ENCODE measurements at places on chromosomes 4 and X. TPM values are rescaled to one million over a fixed set of nuclear protein-coding genes. Genes with fewer than 3 reads are reported as not detected.

DNA sequence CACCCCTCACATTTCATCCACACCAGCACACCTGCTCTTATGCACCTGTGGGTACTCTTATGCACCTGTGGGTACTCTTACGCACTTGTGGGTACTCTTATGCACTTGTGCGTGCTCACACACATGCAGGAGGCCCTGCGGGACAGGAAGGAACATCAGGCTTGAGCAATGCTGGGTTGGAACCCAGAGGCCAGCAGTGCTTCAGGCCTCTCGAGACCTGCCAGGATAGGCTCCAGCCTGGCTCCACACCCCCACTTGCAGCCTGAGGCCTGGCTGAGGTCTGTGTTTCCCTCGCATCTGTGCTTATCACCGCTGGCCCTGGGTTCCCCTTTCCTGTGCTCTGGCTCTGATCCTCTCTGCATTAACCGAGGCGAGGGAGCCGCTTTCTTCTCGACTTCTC lies 34.7 kb downstream of the SORCS2 start:
- no peak overlapping the region for H3K27ac ChIP-seq
- H3K4me1 ChIP-seq, result no peaks in the 10 kb centered on the region
- no peak overlapping the region for H3K4me3 ChIP-seq
- H3K27me3 ChIP-seq, result peaks cover under 1% of the 10 kb centered on the region

DNA sequence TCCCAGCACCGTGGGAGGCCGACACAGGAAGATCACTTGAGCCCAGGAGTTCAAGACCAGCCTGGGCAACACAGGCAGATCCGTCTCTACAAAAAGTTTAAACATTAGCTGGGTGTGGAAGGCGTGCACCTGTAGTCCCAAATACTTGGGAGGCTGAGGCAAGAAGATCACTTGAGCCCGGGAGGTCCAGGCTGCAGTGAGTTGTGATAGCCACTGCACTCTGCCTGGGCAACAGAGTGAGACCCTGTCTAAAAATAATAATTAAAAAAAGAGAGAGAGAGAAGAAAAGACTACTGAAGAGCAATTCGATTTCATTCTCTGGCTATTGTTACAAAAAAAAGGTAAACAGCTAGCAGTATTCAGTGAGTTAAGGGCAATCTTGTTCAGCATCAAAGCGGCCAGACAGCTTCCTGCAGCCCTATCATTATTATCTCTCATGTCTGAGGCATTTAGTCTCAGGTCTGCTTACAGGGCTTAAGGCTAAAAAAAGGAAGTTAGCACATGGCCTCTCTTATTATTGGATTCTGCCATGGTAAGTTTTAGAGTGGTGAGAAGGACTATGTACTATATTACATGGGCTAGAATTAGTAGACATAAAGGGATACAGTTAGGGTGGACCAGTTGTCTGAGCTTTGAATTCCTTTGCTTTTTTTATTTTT lies 37.9 kb downstream of the ARHGEF6 start:
- no peak overlapping the region for H3K4me3 ChIP-seq
- H3K27ac ChIP-seq, result no peak overlapping the region
- H3K27me3 ChIP-seq, result no peaks in the 10 kb centered on the region
- H3K4me1 ChIP-seq, result peaks cover 6% of the 10 kb centered on the region

SHROOM4 gene
- total RNA-seq, result 8.3 TPM

DNA sequence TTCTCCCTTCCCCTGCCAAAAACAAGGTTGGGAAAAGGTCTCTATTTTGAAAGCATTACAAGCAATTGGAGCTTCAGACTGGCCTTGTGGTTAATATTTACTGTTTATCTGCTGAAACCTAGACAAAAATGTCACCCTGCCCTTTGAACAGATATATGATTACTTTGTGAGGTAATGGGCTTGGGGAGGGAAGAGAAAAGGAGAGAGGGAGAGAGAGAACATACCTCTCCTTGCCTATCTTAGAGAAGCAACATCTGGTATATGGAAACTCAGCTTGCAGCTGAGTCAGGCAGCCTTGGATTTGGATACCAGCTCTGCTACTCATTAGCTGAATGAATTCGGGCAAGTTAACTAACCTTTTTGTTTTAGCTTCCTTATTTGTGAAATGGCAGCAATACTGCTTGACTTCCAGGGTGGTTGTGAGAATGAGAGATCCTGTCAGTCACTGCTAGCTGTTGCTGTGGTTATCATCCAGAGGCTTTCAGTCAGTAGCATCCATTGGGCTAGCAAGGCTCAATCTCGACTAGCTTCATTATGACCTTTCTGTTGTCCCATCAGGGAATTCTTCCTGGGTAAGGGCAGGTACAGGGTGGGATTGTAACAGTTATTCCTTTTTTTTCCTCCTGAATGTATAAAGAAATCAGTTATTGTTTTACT lies 41.1 kb downstream of the ZFX start:
- H3K27ac ChIP-seq, result no peak overlapping the region
- no peaks in the 10 kb centered on the region for H3K27me3 ChIP-seq
- peaks cover 17% of the 10 kb centered on the region for H3K36me3 ChIP-seq
- no peak for DNase-seq
- H3K4me1 ChIP-seq, result peaks cover 21% of the 10 kb centered on the region
- H3K4me3 ChIP-seq, result no peak overlapping the region

DNA sequence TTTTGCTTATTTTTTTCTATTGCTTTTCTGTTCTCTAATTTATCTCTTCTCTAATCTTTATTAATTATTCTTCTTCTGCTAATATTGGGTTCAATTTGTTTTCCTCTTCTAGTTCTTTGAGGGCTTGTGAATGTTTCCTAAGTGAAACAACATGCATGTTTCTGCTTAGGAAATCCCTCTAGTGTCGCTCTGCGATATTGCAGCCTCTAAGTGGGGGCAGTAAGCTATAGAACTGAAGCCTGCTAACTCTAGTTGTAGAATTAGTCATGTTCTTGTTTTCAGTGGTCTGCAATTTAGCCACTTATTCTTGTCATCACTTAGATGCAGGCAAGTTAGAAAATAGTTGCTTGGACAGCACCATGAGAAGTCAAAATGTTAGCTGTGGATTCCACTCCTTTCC lies 222.6 kb downstream of the SPIN4 start:
- H3K27me3 ChIP-seq, result no peaks in the 10 kb centered on the region
- H3K27ac ChIP-seq, result no peak overlapping the region
- DNase-seq, result no peak

- no peak overlapping the region for H3K4me3 ChIP-seq
- no peaks in the 10 kb centered on the region for H3K36me3 ChIP-seq
- H3K27me3 ChIP-seq, result no peaks in the 10 kb centered on the region
- H3K27ac ChIP-seq, result no peak overlapping the region
Measured at GRCh38 chr4:14916554-14917297, 85.6 kb upstream of the CPEB2 start.

DNA sequence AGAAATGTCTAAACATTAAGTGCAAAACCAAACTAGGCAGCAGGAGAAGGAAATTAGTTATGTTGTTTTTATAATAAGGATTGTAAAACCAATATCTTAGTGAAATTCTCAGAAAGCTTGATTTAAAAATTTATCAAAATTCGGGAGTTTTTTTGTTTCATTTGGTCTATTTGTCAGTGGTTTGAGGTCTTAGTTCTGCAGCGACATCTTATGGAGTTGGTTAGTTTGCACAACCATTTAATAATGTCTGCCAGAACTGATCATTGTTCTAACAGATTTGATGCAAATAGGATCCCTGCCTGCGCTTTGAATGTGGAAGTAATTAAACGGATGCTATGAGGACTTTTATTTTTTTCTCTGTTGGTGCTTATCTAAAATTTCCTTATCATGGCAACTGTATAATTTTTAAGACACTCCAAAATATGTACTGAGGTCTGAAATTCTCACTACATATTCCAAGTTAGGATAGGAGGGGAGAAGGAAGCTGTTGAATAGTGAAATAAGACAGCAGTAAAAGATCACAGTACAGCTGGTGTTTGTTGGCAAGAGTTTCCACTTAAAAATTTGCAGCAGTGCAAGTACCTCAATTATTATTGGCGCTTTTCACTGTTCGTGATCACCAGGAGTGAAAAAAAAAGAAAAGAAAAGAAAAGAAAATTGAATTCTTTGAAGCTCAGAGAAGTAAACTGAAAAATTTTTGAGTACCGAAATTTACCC lies 2521.4 kb downstream of the ARAP2 start:
- no peak overlapping the region for H3K4me3 ChIP-seq
- no peaks in the 10 kb centered on the region for H3K27me3 ChIP-seq
- no peaks in the 10 kb centered on the region for H3K36me3 ChIP-seq

- H3K4me1 ChIP-seq, result no peaks in the 10 kb centered on the region
- DNase-seq, result no peak
- no peaks in the 10 kb centered on the region for H3K27me3 ChIP-seq
- no peak overlapping the region for H3K4me3 ChIP-seq
Measured at GRCh38 chr4:68476191-68476590, 28.9 kb downstream of the TMPRSS11E start.

DNA sequence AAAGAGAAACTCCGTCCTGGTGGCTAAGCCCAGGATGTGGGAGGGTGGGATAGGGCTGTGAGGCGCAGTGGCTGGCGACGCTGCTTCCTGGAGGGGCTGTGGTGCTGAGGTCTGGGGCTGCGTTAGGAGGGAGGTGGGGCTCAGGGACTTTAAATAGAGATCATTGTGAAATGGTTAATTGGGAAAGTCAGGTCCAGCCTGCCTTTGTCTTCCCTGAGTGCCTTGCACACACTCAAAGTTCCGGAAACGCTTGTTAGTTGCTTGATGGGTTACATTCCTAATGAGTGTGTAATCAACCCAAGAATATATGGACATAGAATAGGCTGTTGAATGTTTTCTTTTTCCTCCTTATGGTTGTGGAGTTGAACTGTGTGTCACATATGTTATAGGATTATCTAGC lies 55.7 kb upstream of the CLDN34 start:
- no peak overlapping the region for H3K4me3 ChIP-seq
- no peaks in the 10 kb centered on the region for H3K27me3 ChIP-seq
- no peak overlapping the region for H3K27ac ChIP-seq
- peak; percentile 49 for DNase-seq

- no peak for DNase-seq
- H3K27ac ChIP-seq, result no peak overlapping the region
- H3K4me1 ChIP-seq, result no peaks in the 10 kb centered on the region
- no peaks in the 10 kb centered on the region for H3K27me3 ChIP-seq
- no peak overlapping the region for H3K4me3 ChIP-seq
Measured at GRCh38 chr4:80243274-80244018, 23.0 kb upstream of the FGF5 start.

- no peaks in the 10 kb centered on the region for H3K4me1 ChIP-seq
- no peak overlapping the region for H3K27ac ChIP-seq
- H3K4me3 ChIP-seq, result peak overlapping the region; percentile 10
- no peak for DNase-seq
Measured at GRCh38 chr4:112910109-112910736, 139.2 kb upstream of the ANK2 start.

MAOB gene
- 11.2 TPM for total RNA-seq

DNA sequence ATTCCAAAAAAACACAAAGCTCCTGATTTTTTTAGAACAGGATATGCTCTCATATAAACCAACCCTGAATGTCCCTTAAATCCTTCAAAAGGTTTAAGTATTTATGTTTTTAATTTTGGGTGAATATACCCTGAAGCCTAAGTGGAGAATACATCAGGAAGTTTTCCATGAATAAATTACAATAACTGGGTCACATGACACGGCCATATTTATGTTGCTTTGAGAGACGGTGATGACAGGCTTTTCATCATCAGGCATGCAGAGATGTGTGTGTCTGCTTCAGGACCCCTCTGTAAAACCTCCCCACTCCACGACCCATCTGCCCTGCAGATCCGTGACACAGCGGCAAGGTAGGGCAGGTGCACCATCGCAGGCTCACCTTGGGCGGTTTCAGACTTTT lies 60.3 kb upstream of the C4orf50 start:
- H3K4me1 ChIP-seq, result no peaks in the 10 kb centered on the region
- DNase-seq, result no peak
- no peaks in the 10 kb centered on the region for H3K36me3 ChIP-seq
- no peak overlapping the region for H3K27ac ChIP-seq
- no peaks in the 10 kb centered on the region for H3K27me3 ChIP-seq
- no peak overlapping the region for H3K4me3 ChIP-seq

GRCh38 chr4:17561195-17561909 lies 15.6 kb upstream of the LAP3 start:
- no peaks in the 10 kb centered on the region for H3K36me3 ChIP-seq
- H3K4me3 ChIP-seq, result no peak overlapping the region
- no peak overlapping the region for H3K27ac ChIP-seq
- H3K4me1 ChIP-seq, result no peaks in the 10 kb centered on the region
- no peak for DNase-seq
- H3K27me3 ChIP-seq, result no peaks in the 10 kb centered on the region

GRCh38 chr4:145487631-145488030 lies 6.0 kb downstream of the SMAD1 start:
- H3K36me3 ChIP-seq, result no peaks in the 10 kb centered on the region
- H3K27ac ChIP-seq, result no peak overlapping the region
- H3K4me1 ChIP-seq, result peaks cover 13% of the 10 kb centered on the region
- no peak overlapping the region for H3K4me3 ChIP-seq
- no peaks in the 10 kb centered on the region for H3K27me3 ChIP-seq
- no peak for DNase-seq

SMARCA1 gene
- total RNA-seq, result 39.0 TPM

DNA sequence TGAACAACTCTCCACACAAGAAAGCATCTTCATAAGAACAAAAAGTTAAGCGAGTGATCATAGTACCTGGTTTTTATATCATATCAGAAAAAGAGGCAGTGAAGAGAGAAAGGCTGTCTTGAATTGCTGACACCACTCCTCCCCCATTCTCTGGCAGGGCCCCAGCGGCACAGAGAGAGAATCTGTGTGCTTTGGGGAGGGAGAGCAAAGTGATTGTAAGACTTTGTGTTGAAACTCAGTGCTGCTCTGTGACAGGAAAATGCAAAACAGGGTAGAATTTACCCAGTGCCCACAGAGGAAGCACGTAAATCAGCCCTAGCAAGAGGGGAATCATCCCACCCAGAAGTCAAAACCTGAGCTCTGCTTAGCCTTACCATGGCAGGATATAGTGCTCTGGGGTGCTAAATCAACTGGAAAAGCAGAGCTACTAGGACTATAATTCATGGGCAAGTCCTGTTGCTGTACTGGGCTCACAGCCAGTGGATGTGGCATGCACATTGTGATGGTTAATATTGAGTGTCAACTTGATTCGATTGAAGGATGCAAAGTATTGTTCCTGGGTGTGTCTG lies 174.6 kb downstream of the PRR32 start:
- H3K36me3 ChIP-seq, result no peaks in the 10 kb centered on the region
- H3K4me1 ChIP-seq, result no peaks in the 10 kb centered on the region
- no peaks in the 10 kb centered on the region for H3K27me3 ChIP-seq
- no peak overlapping the region for H3K4me3 ChIP-seq
- no peak overlapping the region for H3K27ac ChIP-seq

DNA sequence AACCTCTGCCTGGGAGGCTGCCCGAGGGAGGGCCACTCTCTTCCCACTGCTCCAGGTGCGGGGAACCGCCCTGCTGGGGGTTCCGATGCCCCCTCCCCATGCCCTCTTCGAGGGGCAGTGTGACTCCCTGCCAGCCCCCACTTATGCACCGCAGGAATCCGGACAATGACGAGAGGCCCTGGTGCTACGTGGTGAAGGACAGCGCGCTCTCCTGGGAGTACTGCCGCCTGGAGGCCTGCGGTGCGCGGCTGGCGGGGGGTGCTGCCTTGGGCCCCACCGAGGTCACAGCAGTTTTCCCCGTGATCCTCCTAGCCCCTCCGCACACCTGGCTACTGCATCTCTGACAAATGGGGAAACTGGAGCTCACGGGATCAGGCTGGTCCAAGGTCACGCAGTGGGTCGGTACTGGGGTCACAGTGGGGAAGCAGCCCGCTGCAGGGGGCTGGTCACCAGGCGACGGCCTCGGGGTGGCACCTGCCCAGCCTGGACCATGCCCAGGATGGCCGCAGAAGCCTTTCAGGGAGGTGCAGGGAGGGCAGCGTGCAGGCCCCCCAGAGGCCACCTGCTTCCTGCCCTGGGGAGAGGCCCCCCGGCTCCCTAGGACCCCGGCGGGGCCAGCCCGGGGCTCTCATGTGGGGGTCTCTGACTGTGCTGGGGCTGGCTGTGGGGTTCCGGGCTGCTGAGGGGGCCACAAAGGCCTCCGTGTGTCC lies 3.5 kb downstream of the HGFAC start:
- H3K27me3 ChIP-seq, result no peaks in the 10 kb centered on the region
- H3K36me3 ChIP-seq, result no peaks in the 10 kb centered on the region
- H3K4me3 ChIP-seq, result no peak overlapping the region

PLS3 gene
- 59.6 TPM for total RNA-seq

OTUD6A gene
- total RNA-seq, result not detected
